ENCODE measurements at places on chromosomes 16 and 17.

DNA sequence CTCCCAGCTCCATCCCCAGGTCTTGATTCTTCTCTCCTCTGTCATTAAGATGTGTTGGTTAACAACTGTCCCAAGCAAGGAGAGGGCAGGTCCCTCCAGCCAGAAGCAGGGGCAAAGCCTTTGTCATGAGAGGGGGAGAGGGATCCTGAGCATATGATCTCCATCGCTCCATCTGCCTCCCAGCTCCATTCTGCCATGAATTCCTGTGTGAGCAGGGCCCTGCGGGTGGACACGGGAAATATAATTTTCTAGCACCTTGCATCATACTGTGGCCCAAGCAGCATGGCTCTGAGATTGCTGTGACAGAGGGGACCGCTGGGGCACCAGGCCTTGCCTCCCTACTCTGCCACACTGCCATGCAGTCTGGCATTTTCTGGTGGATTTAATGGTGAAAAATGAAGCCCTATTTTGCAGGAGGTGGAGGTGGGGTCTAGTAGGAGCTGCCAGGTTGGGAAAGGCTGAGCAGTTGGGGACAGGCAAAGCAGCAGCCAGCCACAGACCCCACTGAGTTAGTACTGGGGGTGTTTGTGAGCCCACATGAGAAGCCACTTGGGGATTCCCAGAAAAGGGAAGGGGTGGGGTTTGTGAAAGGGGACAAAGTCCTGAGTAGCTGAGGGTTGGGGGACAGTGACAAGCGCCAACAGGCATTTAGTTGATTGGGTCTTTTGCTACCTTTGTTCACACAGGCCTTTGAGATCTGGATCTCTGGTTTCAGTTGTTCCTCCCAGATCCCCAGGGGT is 16.4 kb downstream of the TMEM238L start:
- no peak for DNase-seq

GRCh38 chr17:49071106-49071505 is 61.5 kb upstream of the B4GALNT2 start:
- DNase-seq: no peak

DNA sequence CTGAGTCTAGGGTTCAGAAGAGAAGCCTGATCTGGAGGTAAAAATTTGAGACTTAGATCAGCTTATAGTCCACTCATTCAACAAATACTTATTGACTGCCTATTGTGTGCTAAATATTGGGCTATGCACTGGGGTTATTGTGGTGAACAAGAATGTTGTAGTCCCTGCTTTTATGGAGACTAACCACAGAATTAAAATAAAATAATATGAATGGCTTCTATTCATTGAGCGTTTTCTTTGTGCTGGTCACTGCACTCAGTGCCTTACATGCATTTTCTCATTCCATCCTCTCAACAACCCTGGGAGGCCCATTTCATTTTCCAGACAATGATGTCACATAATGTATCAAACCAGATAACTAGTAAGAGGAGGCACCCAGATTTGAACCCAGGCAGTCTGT is 4.8 kb downstream of the NEK8 start:
- no peak for DNase-seq

DNA sequence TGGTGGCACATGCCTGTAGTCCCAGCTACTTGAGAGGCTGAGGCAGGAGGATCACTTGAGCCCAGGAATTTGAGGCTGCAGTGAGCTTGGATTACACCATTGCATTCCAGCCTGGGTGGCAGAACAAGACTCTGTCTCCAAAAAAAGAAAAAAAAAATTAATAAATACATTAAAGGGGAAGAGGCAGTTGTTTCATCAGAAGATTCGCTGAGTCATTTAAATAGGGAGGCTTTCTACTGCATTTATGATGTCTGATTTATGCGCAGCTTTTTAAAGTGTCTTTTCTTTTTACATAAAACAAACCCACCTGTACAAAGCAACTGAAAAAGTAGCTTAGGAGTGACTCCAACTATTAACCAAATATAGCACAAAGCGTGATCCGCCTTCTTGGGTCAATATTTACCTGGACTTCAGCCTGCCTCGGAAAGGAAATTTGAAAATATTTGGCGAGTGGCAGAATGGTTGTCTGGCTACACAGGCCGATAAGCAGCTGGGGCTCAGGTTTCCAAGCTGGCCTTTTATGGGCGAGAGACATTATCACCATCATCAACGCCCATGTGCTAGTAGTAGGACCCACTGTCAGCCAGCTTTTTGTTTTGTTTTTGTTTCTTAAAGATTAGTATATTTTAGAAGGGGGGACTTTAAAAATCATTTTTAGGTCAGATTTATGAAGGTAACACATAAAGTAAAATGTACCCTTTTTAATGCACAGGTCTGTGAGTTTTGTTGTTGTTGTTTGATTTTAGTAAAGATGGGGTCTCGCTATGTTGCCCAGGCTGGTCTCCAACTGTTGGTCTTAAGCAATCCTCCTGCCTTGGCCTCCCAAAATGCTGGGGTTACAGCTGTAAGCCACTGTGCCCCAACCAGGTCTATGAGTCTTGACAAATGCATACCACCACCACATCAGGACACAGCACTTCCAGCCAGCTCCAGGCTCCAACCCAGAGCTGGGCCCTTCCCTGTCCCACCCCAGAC is 42.5 kb upstream of the RASD1 start:
- no peak for DNase-seq

- no peak for DNase-seq
These were observed 3.8 kb upstream of the DCXR start for GRCh38 chr17:82041144-82041814.

- no peak for DNase-seq
These were observed 23.7 kb downstream of the ARHGAP23 start for GRCh38 chr17:38451840-38452529.

DNA sequence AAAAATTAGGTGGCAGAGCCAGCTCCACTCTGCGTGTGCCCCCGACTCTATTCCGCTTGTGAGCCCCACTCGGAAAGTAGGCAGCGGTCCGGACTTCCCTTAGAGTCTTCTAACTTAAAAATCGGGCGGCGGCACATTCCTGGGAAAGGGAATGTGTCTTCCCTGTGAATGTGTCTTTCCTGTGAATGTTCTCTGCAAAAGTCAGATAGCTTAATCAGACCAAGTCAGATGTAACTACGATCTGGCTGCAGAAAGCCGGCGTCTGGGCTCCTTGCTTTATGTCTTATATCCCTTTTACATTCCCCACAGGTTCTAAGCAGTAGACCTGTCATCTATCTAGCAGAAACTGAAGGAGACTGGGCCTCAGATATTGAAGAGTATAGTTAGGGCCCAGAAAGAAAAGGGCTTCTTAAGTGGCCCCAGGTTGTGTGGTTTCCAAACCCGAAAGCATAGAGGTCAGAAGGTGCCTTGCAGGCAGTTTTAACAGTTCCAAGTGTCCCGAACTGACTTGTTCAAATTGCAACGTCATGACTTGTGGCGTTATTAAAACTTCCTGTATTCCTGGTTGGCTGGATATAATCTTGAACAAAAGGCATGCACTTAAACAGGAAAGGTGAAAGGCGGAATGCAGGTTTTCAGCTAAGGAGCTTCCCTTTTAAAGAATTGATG is 601 bp downstream of the PHKB start:
- DNase-seq: peak; percentile 65

DNA sequence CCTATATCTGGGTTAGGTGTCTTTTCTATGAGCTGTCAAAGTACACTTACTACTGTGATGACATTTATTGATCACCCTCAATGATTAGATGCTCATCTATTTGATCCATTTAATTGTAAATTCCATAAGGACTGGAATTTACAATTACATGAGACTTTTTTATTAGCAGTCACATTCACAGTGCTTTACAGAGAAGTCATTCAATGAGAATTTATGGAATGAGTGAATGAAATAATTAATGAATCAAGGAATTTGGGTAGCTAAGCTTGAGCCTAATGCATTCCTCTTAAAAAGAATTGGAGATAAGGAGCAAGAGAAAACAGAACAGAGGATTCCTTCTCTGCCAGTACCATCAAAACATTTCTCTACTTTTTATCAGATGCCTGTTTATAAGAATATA is 1437.5 kb upstream of the CDH8 start:
- DNase-seq: no peak

- no peak for DNase-seq
These were observed 27.1 kb upstream of the CREBBP start for GRCh38 chr16:3907586-3907985.

Data from ACHN (cell line).